ENCODE measurements at places on chromosomes 16 and 17.
A peak's percentile ranks its signal among the peaks of the same experiment; 100 is the strongest.

DNA sequence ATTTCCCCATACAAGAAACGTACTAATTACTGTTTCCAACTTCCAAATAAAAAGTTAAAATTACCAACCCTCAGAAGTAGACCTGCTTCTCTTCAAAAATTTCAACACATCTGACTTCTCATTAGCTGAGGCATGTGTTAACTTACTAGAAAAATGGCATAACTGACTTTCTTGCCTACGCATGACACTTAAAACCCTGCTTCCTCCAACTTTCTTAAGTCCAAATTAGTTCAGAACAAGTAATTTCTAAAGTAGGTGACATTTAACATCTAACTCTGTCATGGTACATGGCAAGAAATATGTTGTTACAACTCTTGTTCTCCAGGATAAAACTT lies 6.7 kb downstream of the USP7 start:
- DNase-seq, result no peak

GRCh38 chr17:58183514-58183913 lies 9.0 kb upstream of the EPX start:
- DNase-seq, result no peak

DNA sequence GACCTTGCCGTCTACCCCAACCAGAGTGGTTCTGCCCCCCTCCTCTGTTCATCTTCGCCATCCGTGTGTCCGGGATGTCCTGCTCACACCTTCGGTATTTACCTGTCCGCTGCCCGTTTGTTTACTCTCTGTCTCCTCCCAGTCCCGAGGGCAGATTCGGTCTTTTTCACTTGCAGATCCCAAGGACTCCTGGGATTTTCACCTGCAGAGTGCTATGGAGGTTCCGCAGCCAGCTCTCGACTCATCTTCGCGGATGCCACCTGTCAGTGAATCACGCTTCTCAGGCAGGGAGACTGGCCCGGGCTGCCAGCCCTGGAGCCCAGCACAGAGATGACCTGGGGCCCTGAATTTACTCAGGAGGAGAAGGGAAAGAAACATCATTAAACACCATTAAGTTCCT lies 8.1 kb downstream of the CRISPLD2 start:
- DNase-seq, result no peak

DNA sequence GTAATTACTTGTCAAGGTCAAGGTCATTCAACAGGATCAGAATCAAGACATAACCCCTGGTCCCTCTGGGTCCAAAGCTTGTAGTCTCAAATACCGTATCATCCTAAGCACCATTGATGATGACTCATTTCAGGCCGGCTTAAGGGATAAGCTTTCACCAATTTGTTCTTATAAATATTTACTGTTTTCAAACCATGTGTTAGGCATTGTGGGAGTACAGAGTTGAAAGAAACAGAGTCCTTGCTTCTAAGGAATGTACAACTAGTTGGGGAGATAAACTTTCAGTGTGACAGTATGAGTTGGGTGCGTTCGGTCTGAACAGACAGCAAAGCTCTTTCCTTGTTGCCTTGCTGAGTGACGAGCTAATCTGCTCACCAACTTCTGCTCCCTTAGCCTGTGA lies 183.5 kb upstream of the MAF start:
- DNase-seq, result no peak

GRCh38 chr16:24853830-24854229 lies 8.1 kb downstream of the SLC5A11 start:
- no peak for DNase-seq

GRCh38 chr16:80259290-80259805 lies 281.4 kb upstream of the DYNLRB2 start:
- no peak for DNase-seq

GRCh38 chr16:4260360-4260759 lies 12.5 kb downstream of the TFAP4 start:
- DNase-seq, result peak; percentile 30

- no peak for DNase-seq
Measured at GRCh38 chr17:70074236-70074830, 692 bp upstream of the KCNJ16 start.

DNA sequence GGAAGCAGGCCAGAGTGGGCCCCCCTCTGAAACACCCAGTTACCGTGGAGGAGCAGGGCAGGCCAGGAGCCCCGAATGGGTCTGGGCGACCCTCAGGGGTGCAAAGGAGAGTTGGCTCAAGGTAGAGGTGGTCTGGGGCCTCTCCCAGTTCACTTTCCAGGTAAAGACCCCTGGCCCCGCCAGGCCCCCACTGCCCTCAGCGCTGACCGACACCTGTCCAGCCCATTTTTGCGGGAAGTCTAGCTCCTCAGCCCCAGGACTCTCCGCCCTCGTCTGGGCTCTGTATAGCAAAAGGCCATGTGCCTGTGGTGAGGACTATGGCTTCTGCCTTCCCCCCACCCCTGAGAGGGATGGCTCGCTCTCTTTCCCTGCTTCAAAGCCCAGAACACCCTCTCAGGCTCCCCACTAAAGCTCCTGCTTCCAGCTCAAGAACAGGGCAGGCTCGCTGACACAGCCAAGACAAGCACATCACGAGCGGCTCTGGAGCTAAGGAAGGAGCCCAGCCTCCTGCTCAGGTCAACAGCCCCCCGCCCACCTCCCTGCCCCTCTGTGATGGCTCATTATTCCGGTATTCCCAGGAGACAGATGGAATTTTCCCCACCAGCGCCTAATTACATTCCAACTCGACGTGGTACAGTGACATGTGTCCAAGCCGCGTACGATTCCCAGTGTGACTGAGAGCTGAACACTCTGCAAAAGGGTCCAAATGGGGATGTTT lies 59.4 kb downstream of the RTN4RL1 start:
- no peak for DNase-seq

DNA sequence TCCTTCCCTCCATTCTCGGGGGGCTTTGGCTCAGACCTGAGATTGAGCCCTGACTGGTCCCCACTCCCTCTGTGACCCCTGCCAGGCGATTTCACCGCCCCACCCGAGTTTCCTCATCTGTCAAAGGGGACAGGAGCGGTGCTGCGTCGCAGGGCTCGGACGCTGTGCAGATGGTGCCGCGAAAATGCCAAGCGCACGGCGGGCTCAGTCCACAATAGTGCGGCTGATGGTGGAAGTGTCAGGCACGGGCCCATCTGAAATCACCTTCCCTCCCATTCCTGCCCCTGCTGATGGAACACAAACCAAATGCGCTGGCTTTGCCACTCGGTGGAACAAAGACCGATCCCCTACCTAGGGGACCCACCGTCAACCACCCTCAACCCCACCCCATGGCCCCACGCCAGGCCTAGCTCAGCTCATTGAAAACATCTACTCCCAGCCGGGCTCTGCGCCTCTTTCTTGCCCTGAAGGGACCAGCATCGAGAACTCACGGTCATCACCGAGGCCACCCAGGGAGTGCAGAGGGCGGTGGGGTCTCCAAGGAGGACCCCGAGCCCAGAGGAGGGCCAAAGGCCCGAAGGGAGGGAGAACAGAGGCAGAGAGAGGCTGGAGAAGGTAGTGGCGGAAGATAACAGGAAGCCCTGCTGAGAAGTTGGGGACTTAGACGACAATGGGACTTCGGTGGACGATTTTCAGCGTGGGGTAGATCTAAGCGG lies 1.4 kb downstream of the CARHSP1 start:
- peak; percentile 60 for DNase-seq

DNA sequence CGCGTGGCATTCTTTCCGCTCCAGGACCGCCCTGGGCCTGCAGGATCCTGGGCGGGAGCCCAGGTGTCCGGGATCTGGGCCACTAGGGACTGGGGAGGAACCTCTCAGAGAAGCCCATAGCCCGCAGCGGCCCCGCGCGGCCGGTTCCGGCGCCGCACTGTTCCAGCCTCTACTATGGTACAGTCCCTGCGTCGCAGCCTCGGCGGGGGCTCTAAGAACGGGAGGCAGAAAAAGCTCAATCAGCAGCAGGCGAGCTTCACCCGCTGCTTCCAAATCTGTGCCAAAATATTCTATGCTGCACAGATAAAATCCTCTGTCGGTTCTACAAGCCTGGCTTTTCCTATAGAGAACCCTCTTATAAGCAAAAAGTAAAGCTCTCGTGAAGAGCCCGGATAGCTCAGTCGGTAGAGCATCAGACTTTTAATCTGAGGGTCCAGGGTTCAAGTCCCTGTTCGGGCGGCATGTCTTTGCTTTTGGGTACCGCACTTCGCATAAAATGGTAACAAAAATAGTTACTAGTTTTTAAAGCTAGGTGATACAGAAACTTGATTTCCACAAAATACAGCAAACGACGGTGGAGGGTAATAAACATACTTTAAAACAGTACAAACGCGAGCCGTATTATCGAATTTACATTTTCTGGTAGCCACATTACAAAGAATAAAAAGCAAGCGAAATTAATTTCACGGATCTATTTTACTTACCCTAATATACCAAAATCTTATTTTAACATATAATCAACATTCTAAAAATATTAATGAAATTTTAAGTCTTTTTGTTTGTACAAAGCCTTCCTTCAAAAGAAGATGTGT lies 661 bp upstream of the ALOXE3 start:
- DNase-seq, result peak; percentile 86

DNA sequence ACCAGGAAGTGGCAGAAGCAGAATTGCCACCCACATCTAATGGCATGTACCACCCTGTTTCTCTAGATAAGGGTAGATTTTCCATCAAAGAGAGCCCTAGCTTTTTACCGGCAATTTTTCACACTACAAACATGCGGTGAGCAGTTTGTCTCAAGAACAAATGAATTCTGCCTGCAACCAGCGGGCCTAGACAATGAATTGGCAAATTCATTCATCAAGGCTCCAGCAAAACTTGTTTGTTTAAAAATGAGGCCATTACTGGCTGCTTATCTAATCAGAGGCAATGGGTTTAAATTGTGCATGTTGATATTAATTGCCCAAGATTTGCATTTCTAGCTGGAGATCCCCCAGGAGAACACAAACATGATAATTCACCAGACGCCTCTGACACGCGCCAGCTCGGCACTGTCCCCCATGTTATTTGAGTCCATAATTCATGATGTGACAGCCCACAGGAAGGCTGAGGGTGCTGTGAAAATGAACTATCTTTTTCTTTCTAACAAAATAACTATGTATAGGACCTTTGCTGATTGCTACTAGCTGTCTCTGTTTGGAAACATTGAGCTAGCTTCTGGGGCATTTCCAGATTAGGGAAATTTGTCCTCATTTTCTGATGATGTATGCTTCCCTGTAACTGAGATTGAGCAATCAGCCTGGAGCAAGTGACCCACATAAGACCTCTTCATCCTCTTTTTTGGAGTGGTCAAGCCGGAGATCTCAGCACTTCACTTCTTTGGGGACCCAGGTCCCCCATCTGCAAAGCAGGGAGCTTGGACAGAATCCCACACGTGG lies 80.8 kb downstream of the CNGB1 start:
- DNase-seq, result no peak

- DNase-seq, result no peak
Measured at GRCh38 chr17:45824901-45825492, 19.7 kb upstream of the SPPL2C start.

- DNase-seq, result peak; percentile 62
Measured at GRCh38 chr17:18093616-18094408, 6.1 kb downstream of the DRG2 start.

GRCh38 chr16:89200850-89201411 lies 594 bp upstream of the SLC22A31 start:
- peak; percentile 20 for DNase-seq

GRCh38 chr16:78504401-78504851 lies 405.0 kb downstream of the WWOX start:
- DNase-seq, result no peak

GRCh38 chr17:285751-286422 lies 66.7 kb downstream of the RPH3AL start:
- DNase-seq, result no peak
